LHCN-M2 (cell line): ENCODE measurements at places on chromosomes 5 and 9. TPM values are rescaled to one million over a fixed set of nuclear protein-coding genes. Genes with fewer than 3 reads are reported as not detected.

- DNase-seq: no peak
Measured at GRCh38 chr9:137221506-137222111, 431 bp downstream of the RNF208 start.

The ENTPD2 gene
- total RNA-seq: not detected in 2 replicates

The PHF24 gene
- not detected in 2 replicates for total RNA-seq

DNA sequence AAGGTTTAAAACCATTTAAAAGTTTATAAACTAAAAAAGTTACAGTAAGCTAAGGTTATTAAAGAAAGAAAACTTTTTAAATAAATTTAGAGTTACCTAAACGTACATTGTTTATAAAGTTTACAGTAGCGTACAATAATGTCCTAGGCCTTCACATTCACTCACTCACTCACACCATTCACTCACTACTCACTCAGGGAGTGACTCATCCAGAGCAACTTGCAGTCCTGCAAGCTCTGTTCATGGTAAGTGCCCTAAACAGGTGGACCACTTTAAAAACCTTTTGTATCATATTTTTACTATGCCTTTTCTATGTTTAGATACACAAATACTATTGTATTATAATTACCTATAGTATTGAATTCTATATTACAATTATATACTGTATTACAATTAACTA, 190.8 kb upstream of the RASA1 start:
- DNase-seq: peak; percentile 63

The ITK gene
- 0.06 TPM in 1 of 2 replicates, not detected in the other for total RNA-seq

DNA sequence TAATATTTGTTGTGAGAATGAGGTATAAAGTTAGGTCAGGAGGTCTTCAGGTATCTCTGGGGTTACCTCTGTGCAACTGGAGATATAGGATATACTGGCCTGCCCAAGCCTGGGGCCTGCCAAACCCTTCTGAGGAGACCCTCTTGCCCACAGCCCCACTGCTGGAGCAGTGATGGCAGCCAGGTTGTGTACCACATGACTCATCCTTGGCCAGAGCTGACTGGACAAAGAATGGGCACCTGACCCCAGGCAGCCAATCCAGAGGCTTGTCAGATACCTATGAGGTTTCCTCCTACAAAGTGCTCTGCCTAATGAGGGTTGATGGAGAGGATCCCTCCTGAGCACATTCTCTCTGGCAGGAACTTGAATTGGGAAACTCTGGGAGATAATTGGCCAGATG, 56.1 kb upstream of the TBC1D2 start:
- DNase-seq: no peak

DNA sequence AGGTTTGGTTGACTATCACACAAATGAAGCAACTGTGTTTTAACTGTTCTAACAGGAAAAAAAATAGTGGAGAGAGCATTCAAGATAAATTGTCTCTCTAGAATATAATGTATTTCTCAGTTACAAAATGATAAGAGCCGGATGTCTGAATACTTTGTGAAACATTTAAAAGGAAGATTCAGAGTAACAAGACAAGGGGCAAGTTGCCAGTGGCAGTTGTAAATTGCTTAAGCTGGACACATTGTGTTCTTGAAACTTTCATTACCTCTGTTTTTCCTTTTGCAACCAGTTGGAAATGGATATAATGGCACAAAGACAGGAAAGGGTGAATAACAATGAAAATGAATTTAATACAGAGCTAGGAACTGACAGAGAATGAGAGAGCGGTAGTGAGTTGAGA, 15.2 kb upstream of the TBCA start:
- no peak for DNase-seq

GRCh38 chr9:137114220-137114612, 317 bp downstream of the DPP7 start:
- DNase-seq: no peak

GRCh38 chr5:104594850-104595249, 1032.3 kb upstream of the NUDT12 start:
- no peak for DNase-seq

The NXNL2 gene
- 1.7 and 2.5 TPM in 2 replicates for total RNA-seq

DNA sequence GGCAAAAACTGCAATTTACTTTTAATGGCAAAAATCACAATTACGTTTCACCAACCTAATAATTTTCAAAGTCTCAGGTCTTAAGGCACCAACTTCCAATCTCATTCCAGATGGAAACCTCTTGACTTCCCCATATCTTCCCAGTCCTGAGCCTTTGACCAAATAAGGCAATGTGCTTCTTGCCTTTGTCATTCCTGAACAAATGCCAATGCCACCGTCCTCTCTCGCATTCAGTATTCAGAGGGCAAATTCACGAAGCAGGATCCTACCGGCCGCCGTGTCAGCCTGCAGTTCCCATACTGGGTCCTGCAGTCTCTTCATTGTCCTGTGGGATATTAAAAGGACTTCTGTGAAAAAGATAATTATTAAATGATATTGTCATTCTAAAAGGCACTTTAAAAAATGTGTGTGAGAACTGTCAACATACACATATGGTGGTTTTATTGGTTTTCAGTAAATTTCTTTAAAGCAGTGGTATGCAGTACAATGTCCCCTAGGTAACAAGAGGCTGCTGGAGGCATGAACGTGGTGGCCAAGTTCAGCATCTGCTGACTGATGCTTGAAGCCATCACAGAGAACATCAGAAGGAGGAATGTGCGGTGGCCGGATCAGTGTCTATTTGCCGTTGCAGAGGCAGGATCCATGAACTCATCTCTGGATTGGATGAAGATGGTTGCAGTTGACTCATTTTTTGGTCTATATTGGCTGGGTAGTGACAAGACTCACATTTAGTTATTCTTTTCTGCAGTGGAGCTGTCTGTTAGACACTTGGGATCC, 101.4 kb upstream of the IRX4 start:
- no peak for DNase-seq

The PCDHB10 gene
- total RNA-seq: 2.4 and 2.8 TPM in 2 replicates

The RAI14 gene
- total RNA-seq: 64.1 and 72.7 TPM in 2 replicates

GRCh38 chr5:89374144-89374784, 491.3 kb upstream of the MEF2C start:
- peak; percentile 21 for DNase-seq

The CETN3 gene
- 22.1 and 27.0 TPM in 2 replicates for total RNA-seq

DNA sequence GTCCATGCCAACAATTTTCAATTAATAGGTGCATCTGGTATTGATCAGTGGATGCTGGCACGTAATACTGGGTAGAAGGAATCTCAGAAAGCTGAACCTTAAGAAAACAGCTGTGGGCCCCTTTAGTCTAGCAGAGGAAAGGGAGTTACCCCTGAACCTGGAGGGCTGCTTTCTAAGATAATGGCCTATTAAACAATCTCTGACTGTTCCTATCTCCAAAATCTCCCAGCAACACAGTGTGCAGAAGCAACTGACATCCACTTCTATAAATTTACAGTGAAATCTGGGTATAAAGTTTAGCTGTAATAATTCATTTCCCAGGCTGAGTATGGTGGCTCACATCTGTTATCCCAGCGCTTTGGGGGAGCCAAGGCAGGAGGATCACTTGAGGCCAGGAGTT, 198.8 kb downstream of the MAPKAP1 start:
- DNase-seq: no peak

The SLC34A1 gene
- total RNA-seq: not detected in 2 replicates

The TMC1 gene
- not detected in 2 replicates for total RNA-seq

GRCh38 chr9:75889977-75890471, 449 bp upstream of the PCSK5 start:
- DNase-seq: peak; percentile 73

DNA sequence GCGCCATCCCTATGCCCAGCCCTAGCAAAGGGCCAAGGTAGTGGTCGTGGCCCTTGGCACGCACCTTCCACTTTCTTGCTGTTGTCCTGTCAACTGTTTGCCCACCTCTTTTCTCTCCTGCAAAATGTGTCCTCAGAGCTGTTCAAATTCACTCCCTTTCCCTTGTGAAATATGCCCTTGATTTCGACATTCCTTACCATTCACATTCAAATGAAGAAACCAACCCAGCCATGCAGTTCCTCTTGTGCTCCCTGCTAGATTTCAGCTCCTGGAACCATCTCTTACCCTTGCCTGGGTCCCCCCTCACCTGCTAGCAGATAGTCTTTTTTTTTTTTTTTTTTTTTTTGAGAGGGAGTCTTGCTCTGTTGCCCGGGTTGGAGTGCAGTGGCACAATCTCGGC, 19.6 kb upstream of the HRH2 start:
- no peak for DNase-seq

The TAF7 gene
- total RNA-seq: 65.1 and 67.6 TPM in 2 replicates

DNA sequence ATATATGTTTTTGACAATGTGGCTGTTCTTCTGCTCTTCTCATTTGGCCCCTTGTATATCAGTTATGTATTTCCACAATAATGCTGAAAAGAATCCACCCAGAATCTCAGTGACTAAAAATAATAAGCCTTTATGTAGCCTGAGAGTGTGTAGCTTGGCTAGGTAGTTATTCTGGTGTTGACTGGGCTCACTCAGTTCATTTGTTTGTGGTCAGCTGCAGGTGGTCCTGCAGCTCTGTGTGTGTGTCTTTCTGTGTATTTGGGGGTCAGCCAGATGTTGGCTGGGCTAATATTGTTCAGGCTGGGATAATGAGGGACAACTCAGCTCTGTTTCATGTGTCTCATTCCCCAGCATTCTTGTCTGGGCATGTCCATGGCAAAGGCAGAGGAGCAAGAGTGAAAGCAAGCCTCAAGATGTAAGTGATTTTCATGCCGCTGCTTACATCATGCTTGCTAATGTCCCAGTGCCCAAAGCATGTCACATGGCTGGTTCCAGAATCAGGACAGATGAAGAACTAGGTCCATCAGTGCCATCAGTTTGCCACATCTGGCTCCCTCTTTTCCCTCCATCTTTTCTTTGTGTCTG, 162.8 kb downstream of the KCTD16 start:
- DNase-seq: peak; percentile 13

- no peak for DNase-seq
Measured at GRCh38 chr5:1885404-1885755, 2.7 kb upstream of the IRX4 start.

The PCDHA5 gene
- total RNA-seq: not detected in 2 replicates

The NTRK2 gene
- total RNA-seq: not detected in 2 replicates

DNA sequence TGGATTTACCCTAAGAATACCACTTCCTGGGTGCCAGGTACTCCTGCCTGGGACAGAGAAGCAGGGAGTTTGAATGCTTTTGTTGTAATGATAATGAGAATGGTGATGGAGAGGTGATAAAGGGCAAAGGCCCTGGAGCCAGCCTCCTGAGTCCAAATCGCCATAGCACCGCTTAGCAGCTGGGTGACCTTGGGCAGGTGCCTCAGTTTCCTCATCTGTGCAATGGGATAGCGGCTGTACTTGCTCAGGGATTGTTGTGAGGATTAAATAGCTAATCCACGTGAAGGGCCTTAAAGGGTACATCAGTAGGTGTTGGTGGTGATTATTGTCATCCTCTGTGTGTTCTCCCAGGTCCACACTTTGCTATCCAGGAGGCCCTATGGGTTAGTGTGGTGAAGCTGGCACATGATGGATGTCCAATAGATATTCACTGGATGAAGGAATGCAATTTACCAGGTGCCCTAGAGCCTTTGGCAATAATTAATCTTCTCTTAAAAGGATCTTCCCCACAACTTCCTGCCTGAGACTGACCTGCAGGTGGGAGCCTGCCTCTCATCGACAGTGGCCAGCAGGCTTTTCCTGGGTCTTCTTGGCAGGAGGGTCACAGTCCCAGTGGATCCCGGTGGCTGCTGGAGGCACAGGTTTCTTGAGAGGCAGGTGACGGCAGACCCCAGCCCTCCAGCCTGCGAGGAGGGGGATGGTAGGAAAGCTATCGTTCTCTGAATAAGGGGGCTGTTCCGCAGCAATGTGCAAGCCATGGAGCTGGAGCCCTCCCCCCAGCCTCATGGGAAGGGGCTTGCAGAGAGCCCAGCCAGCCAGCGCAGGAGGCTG, 160.2 kb downstream of the MACROH2A1 start:
- DNase-seq: no peak

DNA sequence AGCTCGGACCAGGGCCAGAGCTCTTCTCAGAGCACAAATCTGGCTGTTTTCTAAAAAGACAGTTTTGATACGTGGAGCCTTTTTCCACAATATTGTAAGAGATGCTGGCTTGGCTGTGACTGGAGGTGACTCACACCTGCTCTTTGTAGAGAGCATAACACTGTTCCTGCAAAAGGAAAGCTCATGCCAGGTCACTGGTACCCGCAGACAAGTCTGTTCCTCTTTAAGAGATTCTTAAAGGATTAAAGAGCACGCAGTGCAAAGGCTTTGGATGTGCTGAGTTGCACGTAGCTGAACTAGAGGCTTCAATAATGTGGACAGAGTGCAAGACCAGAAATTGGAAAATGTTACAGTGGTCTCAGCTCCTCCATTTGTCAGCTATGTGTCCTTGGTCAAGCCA, 19.0 kb downstream of the ACTL7B start:
- no peak for DNase-seq

The PCDHB5 gene
- 0.63 and 1.1 TPM in 2 replicates for total RNA-seq

DNA sequence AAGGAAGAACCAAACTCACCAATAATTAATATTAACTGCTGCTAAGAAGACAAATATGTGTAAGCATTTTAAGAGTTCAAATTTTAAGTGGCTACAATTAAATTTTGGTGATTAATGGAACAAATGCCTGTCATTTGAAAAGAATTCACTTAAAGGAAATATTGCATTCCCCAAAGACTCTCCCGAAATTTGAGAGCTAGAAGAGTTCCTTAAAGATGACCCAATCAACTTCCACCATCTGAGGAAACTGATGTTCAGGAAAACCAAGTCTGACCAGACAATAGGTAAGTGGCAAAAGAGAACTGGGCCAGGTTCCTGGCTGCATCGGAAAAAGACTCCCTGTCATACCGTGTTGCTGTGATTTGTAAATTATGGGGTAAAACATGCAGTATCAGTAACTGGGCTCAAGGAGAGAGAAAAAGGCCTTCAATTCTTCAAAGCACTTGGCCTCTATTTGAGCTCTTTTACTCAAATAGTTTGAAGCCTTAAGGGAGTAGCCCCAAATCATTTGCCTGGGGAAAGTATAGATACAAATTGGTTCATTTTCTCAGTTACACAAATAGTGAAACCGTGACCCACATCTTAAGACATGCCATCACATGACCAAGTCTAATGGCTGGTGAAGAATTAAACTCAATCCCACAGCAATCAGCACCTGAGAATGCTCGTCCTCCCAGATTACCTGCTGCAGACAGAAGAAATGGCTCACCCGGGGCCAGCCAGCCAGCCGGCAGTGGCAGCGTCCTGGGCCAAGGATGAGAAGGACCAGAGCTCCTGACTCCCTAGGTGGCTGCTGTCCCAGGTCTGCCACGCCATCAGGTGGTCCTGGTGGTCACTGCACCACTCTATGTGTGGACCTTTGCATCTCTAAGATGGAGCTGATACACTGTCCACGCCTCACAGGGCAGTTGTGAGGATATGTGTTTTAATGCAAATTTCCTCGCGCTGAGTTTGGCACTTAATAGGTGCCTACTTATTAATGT, 162.9 kb downstream of the TTLL11 start:
- no peak for DNase-seq

DNA sequence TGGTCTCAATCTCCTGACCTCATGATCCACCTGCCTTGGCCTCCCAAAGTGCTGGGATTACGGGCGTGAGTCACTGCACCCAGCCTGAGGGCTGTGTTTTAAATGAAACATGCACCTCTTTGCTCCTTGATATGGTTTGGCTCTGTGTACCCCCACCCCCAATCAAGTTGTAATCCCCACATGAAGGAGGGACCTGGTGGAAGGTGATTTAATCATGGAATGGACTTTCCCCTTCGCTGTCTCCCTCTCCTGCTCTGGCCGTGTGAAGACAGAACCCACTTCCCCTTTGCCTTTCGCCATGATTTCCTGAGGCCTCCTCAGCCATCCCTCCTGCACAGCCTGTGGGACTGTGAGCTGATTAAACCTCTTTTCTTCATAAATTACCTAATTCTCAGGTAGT, 12.5 kb upstream of the NOTCH1 start:
- no peak for DNase-seq

The MLANA gene
- 0.11 TPM in 1 of 2 replicates, not detected in the other for total RNA-seq
